ENCODE measurements at places on chromosomes 6 and 20.

DNA sequence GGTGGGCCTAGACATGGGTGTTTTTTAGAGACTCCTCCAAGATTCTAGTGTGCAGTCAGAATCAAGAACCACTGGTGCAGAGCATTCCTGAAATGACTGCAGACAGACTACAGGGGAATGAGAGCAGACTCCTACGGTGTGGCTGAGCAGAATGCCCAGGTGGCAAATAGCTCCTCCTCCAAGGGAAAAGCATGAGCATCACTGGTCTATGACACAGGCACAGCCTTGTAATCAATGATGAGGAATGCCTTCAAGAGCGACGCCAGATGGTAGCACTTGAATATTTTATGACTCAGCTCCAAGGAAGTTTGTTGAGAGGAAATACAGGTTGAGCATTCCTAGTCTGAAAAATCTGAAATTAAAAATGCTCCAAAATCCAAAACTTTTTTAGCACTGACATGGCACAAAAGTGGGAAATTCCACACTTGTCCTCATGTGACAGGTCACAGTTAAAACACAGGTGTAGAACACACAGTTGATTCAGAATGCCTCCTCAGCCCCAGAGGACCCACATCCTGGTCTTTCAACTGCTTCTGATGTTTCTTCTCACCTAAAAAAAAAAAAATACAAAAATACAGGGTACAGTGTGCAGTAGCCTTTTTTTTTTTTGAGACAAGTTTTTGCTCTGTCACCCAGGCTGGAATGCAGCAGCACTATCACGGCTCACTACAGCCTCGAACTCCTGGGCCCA is 10.6 kb upstream of the FAM8A1 start:
- DNase-seq: peak; percentile 80

DNA sequence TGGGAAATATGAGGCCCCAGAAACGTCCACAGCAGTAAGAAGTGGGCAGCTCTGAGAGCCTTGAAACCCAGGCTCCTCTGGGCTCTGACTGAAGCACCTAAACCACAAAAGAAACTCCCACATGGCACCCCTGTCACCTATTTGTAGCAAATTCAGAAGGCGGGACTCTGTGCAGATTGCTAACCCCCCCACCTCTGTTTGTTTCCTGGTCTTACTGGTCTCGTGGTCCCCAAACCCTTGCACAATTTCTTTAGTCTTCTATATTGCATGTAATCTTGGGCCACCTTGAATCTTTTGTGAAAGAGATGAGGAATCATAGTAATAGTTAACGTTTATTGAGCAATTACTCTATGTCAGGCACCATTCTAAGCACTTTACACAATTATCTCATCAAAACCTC is 154.3 kb downstream of the PREX1 start:
- DNase-seq: no peak

DNA sequence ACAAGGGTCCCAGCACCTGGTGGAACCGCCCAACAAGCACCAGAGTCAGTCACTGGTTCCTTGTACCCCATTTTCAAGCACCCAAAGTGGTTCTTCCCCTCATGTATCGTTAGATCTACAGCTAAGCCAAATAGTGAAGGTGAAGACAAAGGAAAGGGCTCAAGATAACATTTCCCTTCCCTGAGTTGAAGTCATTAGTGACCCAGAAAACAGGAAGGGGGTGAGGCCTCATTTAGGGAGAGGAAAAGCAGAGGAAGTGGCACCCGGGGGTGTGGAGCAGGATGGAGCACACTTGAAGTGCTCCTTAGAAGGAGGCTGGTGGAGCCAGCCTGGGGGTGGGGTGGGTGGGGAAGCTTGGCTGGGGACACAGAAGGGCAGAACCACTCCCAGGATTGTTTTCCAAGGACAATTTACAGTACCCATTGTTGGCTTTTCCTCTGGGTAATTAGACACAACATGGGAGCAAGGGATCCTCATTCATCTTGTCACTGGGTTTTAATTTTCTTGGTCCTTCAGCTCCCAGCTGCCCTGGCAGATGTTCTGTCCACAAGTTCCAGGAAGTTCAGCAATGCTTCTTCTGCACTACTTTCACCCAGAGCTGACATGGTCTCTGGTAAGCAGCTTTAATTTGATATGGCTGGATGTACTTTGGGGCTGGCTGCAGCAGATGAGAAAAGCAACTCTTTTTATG is 73.3 kb upstream of the CD93 start:
- DNase-seq: no peak

GRCh38 chr20:18001131-18001921 is 32.5 kb downstream of the MGME1 start:
- DNase-seq: peak; percentile 61

DNA sequence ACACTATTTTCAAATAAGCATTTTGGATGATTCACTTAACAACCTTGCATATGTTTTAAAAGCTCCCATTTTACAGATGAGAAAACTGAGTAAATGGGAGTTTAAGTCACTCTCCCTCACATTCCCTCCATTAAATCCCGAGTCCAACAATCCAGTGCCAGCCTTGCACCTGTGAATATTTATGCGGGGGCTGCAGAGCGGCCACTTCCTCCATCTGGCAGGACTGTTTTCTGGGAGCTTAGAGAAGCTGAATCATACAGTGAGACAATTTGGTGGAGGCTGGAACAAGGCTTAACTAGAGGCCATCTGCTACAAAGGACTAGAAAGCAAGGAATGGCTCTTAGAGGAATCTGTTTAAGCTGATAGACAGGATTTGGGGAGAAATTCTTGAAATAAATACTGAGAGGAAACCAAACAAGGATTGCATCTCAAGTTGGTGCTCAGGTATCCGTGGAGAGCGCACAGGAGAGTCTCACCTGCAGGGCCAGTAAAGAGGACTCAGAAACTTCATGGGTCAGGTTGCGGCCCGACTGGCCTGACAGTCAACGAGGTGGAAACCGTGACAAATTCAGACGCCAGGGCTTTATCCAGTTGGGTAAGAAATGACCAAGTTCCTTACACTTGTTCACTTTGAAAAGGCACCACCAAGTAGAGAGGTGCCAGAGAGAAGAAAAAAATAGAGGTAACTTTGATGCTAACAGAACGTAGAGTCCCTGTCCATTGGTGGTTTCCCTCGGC is 478.5 kb downstream of the QKI start:
- DNase-seq: no peak

GRCh38 chr20:59579404-59580145 is 24.8 kb upstream of the PHACTR3 start:
- DNase-seq: no peak

GRCh38 chr6:110250058-110250457 is 69.8 kb downstream of the CDC40 start:
- no peak for DNase-seq

GRCh38 chr6:157865249-157865648 is 42.2 kb downstream of the SNX9 start:
- no peak for DNase-seq

GRCh38 chr20:45340236-45340847 is 7.9 kb downstream of the SDC4 start:
- no peak for DNase-seq

DNA sequence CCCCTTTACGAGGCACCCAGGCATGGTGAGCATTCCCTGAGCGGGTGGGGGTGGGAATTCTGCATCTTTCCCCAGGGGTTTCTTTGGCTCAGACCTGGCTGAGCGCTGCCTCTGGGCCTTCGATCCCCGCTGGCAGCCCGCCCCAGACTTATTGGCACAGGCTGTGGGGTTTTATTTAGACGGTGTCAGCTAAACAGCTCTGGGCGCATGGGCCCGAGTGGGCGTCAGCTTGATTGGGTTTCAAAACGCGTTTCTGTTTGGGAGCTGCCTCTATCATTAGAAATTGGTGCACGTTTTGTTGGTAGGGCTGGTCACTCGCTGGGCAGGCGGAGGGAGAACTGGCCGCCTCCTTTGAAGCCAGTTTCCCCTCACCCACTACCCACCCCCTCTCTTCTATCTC is 21.0 kb downstream of the PMEPA1 start:
- no peak for DNase-seq

GRCh38 chr6:34657307-34657978 is 39.1 kb downstream of the ILRUN start:
- peak; percentile 91 for DNase-seq

GRCh38 chr20:50192364-50193198 is 2.0 kb downstream of the CEBPB start:
- DNase-seq: peak; percentile 96

GRCh38 chr6:106163966-106164877 is 78.1 kb downstream of the PRDM1 start:
- DNase-seq: peak; percentile 53

GRCh38 chr6:53770780-53771249 is 24.0 kb upstream of the LRRC1 start:
- peak; percentile 39 for DNase-seq

DNA sequence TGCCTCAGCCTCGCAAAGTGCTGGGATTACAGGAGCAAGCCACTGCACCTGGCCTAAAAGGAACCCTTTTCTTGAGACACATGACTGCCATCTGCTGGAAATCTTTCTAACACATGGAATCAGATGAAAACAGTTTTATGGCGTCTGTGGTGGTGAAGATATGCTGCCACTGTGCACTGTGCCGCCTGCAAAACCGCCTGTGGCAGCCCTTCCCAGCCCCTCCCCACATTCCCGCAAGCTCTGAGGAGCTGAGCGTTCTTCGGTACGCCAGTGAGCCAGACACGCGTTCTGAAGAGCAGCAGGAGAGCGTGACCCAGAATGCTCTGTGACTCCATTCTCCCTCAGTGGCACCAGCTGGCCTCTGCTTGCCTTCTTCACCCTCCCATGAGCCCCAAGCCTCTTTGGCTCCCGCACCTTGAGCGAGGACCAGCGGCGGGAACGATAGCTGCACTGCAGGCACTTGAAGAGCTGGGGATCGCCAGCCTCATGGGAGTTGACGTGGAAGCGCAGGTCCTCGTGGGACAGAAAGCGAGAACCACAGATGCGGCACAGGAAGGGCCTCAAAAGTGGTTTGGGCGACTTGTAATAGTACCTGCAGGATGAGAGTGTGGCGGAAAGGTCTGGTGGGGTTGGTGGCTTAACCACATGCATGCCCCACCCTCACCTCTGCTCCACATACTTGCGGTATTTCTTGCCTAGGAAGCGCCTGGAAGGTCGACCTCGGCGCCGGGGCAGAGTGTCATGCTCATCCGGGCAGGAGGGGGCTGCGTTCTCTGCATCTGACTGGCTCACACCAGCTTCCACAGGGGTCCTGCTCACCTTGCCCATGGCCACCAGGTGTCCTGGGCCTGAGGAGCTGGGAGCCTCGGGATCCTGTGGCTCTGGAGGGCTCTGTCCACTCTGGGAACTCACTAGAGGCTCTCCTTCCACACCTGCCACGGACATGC is 8.7 kb downstream of the ZNF335 start:
- DNase-seq: peak; percentile 35

DNA sequence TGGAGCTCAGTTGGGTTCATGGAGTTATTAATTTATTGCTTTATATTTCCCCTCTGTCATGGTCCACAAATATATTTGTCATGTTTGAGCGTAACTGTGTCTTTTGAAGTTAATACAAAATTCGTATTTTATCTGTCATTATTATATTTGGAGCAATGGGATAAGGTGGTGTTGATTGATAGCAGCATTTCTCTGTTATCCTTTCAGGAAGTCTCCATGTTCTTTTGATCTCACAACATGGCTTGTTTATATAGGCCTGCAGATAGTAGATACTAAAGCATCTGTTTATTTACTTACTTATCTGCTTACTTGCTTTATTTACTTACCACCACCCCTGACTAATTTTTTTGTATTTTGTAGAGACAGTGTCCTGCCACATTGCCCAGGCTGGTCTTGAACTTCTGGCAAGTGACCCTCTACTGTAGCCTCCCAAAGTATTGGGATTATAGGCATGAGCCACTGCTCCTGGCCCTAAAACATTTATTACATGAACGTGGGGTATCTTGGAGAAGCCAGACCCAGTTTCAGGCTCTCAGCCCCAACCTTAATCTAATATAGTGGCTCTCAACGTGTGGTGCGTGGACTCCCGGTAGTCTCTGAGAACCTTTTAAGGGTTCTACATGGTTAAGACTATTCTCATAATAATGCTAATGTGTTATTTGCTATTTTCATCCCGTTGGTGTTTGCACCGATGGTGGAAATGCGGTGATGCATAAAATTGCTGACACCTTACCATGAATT is 104.2 kb downstream of the NCOA3 start:
- DNase-seq: no peak

- peak; percentile 33 for DNase-seq
These were observed 44.7 kb upstream of the ADIG start for GRCh38 chr20:38536310-38536709.

GRCh38 chr6:137121401-137121997 is 51.9 kb downstream of the IL22RA2 start:
- DNase-seq: no peak

DNA sequence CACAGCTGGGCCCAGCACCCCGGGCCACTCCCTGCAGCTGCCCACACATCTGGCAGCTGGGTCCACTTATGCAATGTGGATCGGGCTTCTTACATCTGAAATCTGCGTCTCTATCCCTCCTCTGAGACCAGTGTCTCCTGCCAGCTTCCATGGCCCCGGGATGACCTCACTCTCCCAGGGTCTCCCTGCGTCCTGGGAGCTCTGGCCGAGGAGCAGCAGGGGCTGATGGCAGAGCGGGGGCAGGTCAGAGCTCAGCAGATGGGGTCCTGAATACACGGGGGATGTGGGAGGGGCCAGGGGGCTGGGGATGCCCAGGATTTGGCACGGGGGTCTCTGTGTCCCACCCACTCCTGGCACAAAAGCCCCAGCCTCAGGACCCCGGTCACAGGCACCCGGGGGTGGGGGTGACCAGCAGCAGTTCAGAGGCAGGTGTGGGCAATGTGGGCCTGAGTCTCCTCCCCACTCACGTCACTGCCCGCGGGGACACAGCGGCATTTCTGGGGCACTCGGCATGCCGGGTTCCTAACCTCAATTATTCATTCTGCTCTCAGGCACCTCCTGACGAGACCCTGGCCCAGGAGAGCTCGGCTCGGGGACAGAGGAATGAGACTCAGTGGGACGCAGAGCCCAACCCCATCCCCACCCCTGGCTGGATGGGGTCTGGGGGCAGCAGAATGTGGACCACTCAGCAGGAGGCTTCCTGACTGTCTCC is 16.4 kb downstream of the CHRNA4 start:
- DNase-seq: peak; percentile 69

DNA sequence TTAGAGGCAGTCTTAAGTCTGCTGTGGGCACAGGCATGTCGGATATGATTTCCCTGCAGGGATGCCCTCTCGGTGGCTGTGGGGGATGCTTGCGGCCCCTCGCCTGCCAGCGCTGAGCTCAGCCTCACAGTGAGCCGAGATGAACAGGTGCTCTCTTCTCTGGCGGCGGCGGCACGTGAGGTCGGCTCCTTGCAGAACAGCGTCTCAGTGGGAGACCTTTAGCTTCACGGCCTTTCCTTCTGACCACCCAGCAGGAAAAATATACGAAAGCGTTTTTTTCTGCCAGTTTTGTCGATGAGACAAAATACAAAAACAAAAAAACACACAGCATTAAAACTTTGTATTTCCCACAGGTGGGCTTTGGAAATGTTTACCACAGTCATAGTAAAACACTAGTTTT is 23.6 kb downstream of the FOXA2 start:
- DNase-seq: no peak
